ENCODE measurements at places on chromosomes 3 and 15. TPM values are rescaled to one million over a fixed set of nuclear protein-coding genes. Genes with fewer than 3 reads are reported as not detected.

- DNase-seq, result no peak
Measured at GRCh38 chr3:14126017-14126886, 1.4 kb downstream of the TMEM43 start.

DNA sequence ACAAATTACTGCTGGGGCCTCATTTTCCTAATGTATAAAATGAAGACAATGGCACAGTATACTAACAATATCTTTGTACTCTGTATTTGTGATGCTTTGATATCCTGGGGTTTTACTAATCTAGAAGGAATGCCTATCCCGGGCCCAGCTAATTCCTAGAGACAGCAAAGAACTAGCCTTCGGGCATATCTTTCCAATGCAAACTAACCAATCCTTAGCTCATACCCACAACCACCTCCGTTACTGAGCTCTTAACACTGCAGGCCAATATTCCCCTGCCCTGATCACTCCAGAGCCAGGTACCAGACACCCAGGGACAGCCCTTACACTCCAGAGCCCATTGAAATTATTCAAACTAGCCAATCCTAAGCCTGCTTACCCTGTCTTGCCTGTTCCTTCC is 309.0 kb downstream of the ULK4 start:
- DNase-seq, result no peak

GRCh38 chr15:101266034-101266433 is 11.3 kb downstream of the SELENOS start:
- DNase-seq, result no peak

- DNase-seq, result no peak
Measured at GRCh38 chr3:52440671-52441070, 4.2 kb downstream of the SEMA3G start.

DNA sequence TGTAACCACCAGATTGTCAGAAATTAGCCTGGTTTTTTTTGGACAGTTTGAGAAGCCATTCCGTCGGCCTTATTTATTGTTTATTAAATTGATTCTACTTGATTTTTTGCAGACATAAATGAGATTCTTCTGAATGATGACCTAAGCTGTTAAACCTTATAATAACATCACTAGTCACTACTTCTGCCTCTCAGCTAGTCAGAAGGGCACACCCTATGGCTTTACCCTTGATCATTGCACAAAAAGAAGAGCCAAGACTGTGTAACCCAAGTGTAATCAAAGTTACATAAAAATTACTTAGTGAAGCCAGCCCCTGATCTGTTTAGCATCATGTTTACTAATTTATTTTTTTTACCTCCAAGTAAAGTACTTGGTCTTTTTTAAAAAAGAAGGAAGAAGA is 64.3 kb downstream of the CHL1 start:
- DNase-seq, result no peak

- no peak for DNase-seq
Measured at GRCh38 chr3:127851899-127852298, 29.6 kb upstream of the MGLL start.

CCDC80 gene
- polyA plus RNA-seq, result 115 TPM

SLC38A3 gene
- 7.2 TPM for polyA plus RNA-seq

CDHR4 gene
- polyA plus RNA-seq, result not detected

PIERCE2 gene
- 6.3 TPM for polyA plus RNA-seq

LSAMP gene
- polyA plus RNA-seq, result 11.2 TPM

THSD4 gene
- polyA plus RNA-seq, result 36.6 TPM

MEF2A gene
- polyA plus RNA-seq, result 57.6 TPM

EPHB3 gene
- 29.0 TPM for polyA plus RNA-seq

RFC4 gene
- polyA plus RNA-seq, result 45.6 TPM
